ENCODE measurements at places on chromosomes 13 and 19.

- DNase-seq, result no peak
Measured at GRCh38 chr13:105936816-105937215, 598.6 kb downstream of the EFNB2 start.

- DNase-seq, result no peak
Measured at GRCh38 chr13:59493436-59493965, 670.2 kb downstream of the DIAPH3 start.

DNA sequence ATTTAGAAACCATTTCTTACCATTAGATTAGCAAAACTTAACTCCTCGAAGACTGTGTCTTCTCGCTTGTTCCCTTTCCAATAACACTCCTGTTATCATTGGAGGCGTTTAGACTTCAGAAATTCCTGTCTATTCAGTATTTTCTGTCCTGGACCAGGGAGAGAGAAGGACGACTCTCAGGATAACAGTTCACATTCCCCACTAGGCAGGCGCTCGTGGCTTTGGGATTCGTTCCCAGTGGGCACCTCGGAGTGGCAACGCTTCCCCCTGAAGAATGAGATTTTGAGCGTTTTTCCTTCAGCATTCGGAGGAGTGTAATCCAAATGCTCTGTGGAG lies 429 bp upstream of the ZNF225 start:
- peak; percentile 8 for DNase-seq

GRCh38 chr19:33826521-33826920 lies 29.9 kb downstream of the KCTD15 start:
- DNase-seq, result no peak

DNA sequence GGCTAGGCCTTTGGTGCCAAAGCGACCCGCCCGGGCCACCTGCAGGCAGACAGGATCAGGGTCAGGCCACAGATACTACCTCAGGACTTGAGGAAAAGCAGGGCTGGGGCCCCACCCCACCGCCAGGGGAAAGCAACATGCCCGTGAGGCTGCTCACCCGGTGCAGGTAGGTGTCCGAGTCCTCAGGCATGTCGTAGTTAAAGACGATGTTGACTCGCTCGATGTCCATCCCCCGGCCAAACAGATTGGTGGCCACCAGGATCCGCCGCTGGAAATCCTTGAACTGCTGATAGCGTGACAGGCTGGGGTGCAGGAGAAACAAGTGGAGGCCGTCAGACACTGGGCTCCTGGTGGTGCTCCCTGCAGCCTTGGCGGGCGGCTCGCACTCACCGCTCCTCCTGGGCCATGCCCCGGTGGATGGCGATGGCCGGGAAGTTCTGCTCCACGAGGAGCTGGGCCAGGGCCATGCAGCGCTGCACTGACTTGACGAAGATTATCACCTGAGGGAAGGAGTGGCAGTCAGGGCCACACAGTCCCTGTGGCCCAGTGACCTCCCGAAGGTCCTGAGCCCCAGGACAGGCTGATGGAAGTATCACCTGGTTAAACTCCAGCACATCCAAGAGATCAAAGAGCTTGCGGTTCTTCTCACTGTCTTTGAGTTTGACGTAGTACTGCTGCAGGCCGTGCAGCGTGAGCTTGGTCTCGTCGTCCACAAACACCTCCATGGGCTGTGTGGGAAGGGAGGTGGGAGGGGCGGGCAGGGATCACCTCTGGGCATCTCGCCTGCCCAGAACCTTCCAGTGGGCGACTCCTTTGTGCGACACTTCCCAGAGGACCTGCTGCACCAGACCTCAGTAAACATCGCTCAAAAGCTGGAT lies 9.8 kb downstream of the DDX39A start:
- DNase-seq, result peak; percentile 12

DNA sequence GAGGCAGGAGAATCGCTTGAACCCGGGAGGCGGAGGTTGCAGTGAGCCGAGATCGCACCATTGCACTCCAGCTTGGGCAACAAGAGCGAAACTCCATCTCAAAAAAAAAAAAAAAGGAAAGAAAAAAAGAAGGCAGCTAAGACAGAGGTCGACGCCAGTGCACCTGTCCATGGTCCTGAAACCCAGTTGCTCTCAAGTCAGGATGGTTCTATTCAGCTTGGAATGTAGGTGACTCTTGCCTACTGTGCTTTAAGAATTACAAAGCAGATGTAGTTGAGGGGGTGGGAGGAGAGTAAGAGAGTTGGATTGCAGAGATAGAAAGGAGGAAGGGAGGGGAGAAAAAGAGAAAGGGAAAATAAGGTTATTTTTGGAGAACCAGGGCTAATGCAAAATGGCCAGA lies 18.7 kb downstream of the CACNG7 start:
- DNase-seq, result no peak

DNA sequence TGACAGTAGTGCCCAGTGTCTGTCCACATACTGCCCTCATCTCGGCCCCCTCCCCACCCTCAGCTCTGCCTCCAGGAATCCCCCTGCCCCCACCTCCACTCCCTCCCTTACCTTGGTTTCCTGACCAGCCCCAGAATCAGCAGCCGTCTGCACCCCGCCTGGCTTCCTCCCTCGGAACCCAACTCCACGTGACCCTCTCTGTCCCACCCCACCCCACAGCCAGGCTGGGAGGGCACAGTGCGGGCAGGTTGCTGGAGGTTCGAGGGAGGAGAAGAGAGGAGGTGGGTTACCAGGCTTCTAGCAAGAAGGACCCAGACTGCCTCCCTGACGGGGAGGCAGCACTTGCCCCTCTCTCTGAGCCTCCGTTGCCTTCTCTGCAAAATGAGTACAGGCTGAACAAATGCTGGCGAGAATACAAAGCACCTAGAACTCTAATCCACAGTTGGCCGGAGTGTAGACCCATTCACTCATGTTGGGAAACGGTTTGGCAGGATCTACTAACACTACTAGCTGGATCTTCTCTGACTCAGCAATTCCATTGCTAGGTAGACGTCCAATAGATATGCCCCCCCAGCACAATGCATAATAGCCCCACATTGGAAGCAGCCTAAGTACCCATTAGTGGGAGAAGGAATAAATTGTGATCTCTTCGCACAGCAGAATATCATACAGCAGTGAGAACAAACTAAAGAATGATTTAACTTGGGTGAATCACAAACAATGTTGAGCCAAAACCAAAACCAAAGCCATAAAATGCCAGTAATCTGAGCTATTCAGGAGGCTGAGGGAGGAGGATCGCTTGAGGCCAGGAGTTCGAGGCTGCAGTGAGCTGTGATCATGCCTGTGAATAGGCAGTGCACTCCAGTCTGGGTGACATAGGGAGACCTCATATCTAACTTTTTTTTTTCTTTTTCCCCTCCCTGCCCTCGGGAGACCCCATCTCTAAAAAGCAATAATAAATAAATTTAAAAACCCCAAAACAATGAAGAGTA lies at the start of gene RASAL3:
RASAL3 (minus strand) TSS at position 151 of the 992 bp plus-strand sequence. CDS start 186 bp downstream, outside the sequence.
- DNase-seq, result peak; percentile 66

DNA sequence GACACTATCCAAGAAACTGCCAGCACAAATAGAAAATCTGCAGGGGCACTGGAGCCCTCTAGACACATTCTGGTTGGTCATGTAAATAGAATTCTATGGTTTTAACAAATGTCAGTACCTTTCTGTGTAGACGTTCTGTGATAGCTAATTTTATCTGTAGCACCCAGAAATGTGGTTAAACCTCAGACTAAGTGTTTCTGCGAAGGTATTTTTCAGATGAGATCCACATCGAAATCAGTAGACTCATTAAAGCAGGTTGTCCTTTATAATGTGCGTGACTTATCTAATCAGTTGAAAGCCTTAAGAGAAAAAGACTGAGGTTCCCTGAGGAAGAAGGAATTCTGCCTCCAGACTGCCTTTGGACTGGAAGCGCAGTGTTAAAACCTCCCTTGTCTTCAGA lies 922.9 kb downstream of the EFNB2 start:
- DNase-seq, result no peak
